Stimulated activated CD4-positive, alpha-beta T cell treated with anti-CD3 and anti-CD28 coated beads, Interleukin-4, amount 100 ng/mL, for 24 hours (primary cell): ENCODE measurements at places on chromosomes 4 and X.

- DNase-seq: no peak
Observed at GRCh38 chr4:103098756-103099440, 736 bp downstream of the BDH2 start.

- no peak for DNase-seq
Observed at GRCh38 chr4:152064282-152064681, 303.5 kb upstream of the GATB start.

DNA sequence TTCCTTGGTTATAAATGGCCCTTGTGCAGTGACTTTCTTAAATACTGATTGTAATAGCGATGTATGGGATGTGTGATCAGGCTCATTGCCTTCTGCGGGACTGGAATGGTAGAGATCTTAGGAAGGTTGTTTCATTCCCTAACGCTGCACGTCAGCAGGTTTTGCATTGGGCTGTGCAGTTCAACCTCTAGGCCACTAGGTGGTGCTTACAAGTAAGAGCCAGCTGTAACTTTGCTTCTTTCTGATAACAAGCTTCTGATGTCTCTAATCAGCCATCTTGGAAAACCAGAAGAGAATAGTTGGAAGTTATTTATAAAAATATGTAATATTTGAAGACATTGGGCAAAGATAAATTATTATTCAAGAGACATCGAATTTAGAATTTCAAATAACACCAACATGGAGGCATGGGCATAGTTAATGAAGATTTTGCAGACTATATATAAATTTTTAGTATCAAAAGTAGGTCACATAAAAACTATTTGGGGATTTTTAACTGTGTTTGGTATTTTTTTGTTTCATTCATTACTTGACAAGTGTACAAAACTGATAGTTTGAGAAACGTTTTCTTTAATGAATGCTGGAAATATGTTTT lies 339.7 kb upstream of the PCDH7 start:
- peak; percentile 4 for DNase-seq

DNA sequence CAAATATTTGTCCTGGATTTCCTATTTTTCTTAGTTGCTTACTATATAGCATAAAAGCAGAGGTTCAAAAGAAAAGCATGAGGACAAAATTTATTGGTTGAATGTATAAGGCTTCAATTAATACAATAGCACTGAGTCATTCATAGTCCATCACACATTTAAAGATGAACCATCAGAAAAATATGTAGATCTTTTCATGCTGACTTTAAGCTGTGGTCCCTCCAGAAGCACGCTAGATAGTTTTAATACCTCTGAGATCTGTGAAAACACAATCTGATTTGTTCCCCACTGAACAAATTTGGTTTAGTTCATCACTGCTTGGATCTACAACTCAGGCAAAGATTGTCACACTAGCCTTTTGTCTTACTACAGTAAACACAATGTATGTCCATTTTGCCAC lies 377.2 kb upstream of the ANXA10 start:
- DNase-seq: no peak

GRCh38 chr4:13129095-13129494 lies 355.0 kb downstream of the RAB28 start:
- no peak for DNase-seq

- DNase-seq: no peak
Observed at GRCh38 chrX:103330681-103331288, 746 bp downstream of the TCEAL7 start.

- DNase-seq: no peak
Observed at GRCh38 chr4:151555151-151555945, 146.4 kb downstream of the FHIP1A start.

DNA sequence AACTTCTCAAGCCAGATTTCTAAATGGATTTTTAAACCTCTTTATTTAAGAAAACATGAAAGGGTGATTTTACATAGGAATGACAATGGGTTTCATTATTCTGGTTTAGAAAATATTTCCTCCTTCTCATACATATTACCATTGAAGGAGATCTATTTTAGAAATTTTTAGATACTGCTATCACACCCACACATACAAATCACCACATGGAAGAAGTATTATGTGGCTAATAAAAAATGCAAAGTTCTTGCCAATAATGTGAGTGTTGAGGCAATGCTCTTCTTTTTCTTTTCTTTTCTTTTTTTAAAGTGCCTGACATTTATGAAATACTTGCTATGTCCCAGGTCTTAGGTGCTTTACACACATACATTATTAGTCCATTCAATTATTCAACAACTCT lies 6.8 kb downstream of the STAP1 start:
- no peak for DNase-seq

- no peak for DNase-seq
Observed at GRCh38 chr4:184937745-184938144, 80.5 kb upstream of the HELT start.

- DNase-seq: no peak
Observed at GRCh38 chrX:68419975-68420374, 13.3 kb downstream of the OPHN1 start.

DNA sequence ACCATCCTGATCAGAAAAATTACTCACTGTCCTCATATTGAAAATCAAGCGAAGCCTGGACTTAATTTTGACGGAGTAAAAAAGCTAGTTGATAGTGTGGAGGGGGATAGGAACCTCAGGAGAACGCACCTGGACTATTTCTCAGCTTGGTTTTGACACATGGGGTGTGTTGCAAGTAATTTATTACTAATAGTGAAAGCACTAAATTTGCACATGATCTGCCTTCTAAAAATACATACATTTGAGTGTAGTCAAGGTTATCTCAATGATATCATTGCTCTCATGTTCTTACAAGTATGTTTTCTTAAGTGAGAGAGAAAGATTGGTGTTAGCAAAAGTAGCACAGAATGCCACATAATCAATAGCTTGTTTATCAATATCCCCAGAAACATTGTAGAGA lies 29.5 kb downstream of the LRIT3 start:
- DNase-seq: no peak

- no peak for DNase-seq
Observed at GRCh38 chrX:71556036-71556435, 22.2 kb upstream of the GCNA start.

GRCh38 chr4:169142906-169143305 lies 127.8 kb downstream of the SH3RF1 start:
- DNase-seq: no peak

DNA sequence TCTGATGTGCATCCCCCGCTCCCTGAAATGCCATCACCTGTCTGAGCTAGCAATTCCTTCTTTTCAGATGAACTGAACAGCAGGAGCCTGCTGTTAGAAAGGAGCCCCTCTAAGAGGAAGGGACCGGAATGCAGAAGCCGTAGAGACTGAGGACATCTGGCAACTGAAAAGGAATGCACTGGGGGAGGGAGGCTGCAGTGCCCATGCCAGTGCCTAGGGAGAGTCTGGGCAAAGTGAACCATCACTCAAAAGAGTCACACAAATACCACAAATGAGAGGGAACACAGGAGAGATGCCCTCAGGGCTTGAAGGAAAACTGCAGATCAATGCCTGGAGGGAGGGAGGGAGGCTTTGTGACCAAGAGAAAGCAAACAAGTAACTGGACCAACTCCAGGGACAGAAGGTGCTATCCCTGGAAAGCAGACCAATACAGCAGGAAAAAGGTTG lies 93.9 kb upstream of the CBR4 start:
- no peak for DNase-seq

- DNase-seq: no peak
Observed at GRCh38 chr4:54802336-54802735, 144.6 kb downstream of the KIT start.

GRCh38 chrX:44451056-44451455 lies 91.6 kb downstream of the FUNDC1 start:
- no peak for DNase-seq

GRCh38 chr4:153541456-153542096 lies 75.4 kb downstream of the TMEM131L start:
- DNase-seq: peak; percentile 37

DNA sequence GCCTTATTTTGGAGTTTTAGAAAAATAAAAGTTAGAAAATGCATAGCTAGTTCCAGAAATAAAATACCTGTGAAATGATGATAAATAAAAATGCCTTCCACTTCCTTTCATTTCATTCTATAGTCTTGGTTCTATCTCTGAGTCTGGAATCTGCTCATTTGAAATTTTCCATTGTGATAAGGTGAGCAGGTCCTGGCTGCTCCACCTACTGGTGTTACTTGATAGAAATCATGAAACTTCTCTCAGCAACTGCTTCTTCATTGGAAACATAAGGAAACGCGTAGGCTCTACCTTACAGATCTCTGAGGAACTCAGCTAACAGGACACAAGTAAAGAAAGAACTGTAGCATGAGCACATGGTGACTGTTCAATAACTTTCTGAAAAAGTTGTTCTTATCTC lies 141.8 kb downstream of the DCHS2 start:
- DNase-seq: no peak
